CD4-positive, alpha-beta T cell treated with Interleukin-10 for 1 hour (primary cell): ENCODE measurements at places on chromosomes 16 and 17.

DNA sequence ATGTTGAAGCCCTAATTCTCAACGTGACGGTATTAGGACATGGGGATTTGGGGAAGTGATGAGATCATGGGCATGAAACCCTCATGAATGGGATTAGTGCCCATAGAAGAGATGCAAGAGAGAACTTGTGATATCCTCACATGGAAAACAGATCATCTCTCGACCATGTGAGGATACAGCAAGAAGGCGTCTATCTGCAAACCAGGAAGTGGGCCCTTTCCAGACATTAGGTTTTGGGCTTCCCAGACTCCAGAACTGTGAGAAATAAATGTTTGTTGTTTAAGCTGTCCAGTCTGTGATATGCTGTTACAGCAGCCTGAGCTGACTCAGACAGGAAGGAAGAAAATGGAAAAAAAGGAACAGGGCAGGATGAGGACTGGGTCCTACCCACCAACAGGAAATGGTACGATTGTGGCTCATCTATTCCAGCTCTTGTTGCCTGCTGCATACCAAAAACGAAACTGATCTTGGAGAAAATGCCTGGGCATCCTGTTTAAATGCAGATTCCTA is 21.9 kb upstream of the SSTR2 start:
- peak; percentile 5 for DNase-seq

DNA sequence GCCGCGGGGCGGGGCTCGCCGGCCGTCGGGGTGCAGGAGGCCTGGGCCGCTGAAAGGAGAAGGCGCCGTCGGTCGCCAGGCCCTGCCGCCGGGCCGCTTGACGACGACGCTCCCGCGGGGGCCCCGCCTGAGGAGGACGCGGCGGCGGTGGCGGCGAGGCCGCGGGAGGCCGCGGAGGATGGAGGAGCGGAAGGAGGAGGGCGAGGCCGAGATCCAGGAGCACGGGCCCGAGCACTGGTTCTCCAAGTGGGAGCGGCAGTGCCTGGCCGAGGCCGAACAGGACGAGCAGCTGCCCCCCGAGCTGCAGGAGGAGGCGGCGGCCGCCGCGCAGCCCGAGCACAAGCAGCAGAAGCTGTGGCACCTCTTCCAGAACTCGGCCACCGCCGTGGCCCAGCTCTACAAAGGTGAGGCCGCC is 430 bp downstream of the HAPSTR1 start:
- DNase-seq = peak; percentile 46

DNA sequence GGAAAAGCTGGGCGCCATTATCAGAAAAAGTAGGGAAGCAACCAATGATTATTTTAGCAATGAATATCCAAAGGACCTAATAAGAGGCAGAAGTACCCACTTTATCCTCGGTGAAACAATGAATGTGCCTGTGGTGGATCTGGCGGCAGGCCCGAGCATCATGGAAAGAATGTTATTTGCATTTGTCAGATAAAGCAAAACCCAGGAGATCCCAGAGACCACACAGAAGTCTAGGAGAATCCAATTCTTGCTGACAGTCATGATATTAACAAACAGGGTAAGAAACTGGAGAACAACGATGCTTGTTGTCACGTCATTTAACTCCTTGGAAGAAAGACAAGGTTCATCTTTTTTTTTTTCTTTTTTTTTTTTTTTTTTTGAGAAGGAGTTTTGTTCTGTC is 12.0 kb upstream of the TNRC6A start:
- DNase-seq = no peak

- no peak for DNase-seq
Measured at GRCh38 chr17:64259426-64259825, 3.6 kb downstream of the TEX2 start.

DNA sequence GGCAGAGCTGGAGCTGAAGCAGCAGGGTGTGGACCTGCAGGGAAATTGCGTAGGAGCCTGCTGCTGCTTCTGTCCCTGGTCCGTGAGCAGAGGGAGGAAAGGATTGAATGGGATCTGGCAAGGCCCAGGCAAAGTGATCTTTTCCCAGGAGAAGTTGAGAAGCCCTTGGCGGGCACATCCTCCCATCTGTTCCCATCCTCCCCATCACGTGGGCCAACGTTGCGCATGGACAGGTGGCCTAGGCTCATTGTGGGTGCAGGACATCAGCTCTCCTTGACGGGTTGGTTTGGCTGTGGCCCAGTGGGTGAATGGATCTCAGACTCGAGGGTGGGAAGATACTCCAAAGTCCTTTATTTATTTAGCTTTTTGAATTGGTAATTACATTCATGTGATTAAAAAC is 29.4 kb upstream of the POLR3E start:
- no peak for DNase-seq

- DNase-seq = no peak
Measured at GRCh38 chr17:75402026-75402425, 3.5 kb downstream of the GRB2 start.

GRCh38 chr16:89575247-89576152 is at the start of gene CPNE7:
CPNE7 (plus strand) TSS chr16:89575758; CDS start chr16:89575898, 140 bp downstream.
- peak; percentile 16 for DNase-seq

DNA sequence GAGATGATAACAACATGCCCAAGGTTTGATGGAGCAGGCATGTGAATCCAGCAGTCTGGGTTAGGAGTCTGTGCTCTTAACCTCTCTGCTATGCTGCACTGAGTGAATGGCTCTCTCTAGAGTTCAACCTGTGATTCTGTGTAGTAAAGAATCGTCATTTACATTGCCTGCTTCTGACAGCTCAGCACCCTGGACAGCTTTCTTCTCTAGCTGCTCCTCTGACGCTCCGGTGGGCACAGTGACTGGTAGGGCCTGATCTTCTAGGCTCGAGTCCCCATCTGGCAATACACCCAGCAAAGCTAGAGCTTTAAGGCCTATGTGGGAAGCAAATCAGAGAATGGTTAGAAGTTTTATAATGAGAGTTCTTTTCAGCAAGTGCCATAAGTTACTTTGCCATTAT is 85.3 kb upstream of the ATP2A3 start:
- DNase-seq = no peak

GRCh38 chr17:36501963-36502362 is 15.5 kb downstream of the ZNHIT3 start:
- no peak for DNase-seq

GRCh38 chr17:73800893-73801292 is 156.6 kb upstream of the SDK2 start:
- no peak for DNase-seq

DNA sequence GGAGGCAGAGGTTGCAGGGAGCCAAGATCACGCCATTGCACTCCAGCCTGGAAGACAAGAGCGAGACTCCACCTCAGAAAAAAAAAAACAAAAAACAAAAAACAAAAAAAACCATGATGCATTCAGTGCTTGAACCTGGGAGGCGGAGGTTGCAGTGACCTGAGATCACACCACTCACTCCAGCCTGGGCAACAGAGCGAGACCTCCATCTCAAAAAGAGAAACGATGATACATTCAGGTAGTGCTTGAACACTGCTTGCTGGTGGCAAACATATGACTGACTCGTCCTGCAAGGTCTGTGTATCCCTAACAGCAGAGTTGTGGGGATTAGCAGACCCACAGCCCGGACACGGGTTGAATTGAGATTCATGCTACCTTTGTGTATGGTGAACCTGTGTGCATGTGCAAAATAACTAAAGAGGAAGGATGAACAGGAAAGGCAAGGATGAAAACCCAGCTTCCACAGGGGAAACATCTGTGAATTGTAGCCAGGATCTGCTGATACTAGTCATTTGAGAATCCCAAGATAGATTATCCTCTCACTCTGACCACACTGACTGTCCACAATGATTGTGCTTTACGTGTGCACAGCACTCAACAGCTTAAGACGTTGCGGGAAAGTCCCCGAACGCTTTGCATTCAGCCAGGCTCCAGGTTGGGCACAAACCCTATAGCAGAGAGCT is 52.4 kb upstream of the MRPS23 start:
- DNase-seq = no peak

GRCh38 chr17:36461330-36462110 is 25.0 kb upstream of the ZNHIT3 start:
- no peak for DNase-seq

GRCh38 chr16:3770530-3770929 is 53.2 kb upstream of the TRAP1 start:
- DNase-seq = no peak

DNA sequence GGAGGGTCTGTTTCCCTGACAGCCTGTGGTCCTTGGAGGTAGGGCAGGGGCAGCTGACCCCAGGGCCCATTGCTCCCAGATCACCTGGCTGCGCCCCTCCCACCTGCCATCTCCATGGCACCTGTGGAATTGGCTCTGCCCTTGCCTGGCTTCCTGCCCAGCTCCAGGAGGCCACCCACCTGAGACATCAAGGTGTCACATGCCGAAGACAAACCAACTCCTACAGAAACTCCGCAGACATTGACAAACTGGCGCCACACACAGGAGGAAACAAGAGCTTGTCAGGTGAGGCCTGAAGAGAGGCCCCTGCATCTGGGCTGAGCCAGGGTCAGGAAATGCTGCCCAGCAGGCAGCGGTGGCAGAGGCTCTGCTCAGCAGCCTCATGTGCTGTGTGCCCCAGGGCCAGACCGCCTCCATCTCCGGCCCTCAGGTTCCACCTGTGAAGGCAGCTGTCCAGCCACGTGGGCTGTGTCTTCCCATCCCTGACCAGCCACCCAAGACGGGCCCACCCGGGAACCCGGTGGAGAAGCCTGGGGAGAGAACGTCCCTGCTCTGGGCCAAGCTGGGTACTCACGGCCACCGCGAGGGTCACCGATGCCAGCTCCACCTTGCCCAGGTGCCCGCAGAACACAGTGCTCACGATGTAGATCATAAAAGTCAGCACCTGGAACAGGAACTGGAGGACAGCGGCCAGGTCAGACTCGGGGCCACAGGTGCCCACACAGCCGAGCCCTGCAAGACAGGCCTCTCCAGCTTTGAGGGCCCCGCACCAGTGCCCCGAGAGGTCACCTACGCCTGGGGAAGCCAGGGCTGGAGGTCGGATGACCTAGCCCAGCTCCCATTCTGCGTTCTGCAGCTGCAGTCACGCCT is 1.6 kb downstream of the SLC47A2 start:
- DNase-seq = no peak

GRCh38 chr17:80585890-80586845 is 41.5 kb downstream of the RPTOR start:
- DNase-seq = no peak
